ENCODE measurements at places on chromosomes 6 and 20.

DNA sequence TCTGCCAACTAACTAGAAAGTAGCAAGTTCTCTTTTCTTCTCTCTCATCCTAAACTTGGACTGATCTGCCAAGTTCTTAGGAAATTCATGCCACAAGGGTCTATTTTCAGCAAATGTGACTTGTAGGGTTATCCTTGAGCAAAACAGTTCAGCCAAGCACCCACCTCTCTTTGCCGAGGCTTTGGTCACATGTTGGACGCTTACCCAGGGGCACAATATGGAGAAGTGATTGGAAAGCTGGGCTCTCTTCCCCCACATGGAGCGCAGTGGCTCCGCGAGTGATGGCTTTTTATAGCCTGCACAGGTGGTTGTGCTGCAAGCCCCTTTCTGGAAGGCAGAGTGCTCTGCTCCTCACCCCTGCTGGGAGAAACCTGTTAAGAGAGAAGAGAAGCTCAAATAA, 47.7 kb upstream of the FNDC1 start:
- no peaks in the 10 kb centered on the region for H3K4me1 ChIP-seq
- DNase-seq, result no peak
- peaks cover 16% of the 10 kb centered on the region for H3K27me3 ChIP-seq
- no peaks in the 10 kb centered on the region for H3K36me3 ChIP-seq

GRCh38 chr20:33685328-33686099, 671 bp downstream of the E2F1 start:
- H3K4me3 ChIP-seq, result peak overlapping the region; percentile 41
- peak overlapping the region; percentile 49 for H3K27ac ChIP-seq
- no peaks in the 10 kb centered on the region for H3K27me3 ChIP-seq
- no peaks in the 10 kb centered on the region for H3K36me3 ChIP-seq
- H3K4me1 ChIP-seq, result peaks cover 11% of the 10 kb centered on the region
- DNase-seq, result no peak

GRCh38 chr6:34890533-34890925, 1.5 kb downstream of the ANKS1A start:
- no peaks in the 10 kb centered on the region for H3K27me3 ChIP-seq
- peak overlapping the region; percentile 28 for H3K4me3 ChIP-seq
- no peak overlapping the region for H3K27ac ChIP-seq

DNA sequence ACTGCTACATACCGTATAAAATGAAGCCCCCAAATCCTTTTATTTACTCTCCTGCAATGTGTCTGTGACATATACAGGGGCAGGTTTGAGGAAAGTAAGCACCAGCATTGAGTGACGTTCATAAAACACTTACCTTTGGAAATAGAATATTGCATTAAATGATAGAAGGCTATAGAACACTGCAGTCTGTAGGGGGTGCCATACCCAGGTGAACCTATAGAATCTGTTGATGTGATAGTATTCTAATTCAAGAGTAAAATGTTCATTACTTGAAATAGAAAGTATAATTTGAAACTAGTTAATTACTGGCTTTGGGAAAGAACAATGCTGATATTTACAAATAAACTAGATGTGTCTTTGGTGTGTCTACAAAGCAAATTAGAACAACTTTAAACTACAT, 47.0 kb upstream of the PRL start:
- no peaks in the 10 kb centered on the region for H3K27me3 ChIP-seq
- H3K4me1 ChIP-seq, result no peaks in the 10 kb centered on the region
- no peaks in the 10 kb centered on the region for H3K36me3 ChIP-seq
- H3K4me3 ChIP-seq, result no peak overlapping the region

GRCh38 chr6:114431641-114432040, 88.8 kb upstream of the HS3ST5 start:
- H3K4me3 ChIP-seq, result no peak overlapping the region
- H3K27ac ChIP-seq, result no peak overlapping the region
- no peaks in the 10 kb centered on the region for H3K36me3 ChIP-seq
- no peaks in the 10 kb centered on the region for H3K4me1 ChIP-seq
- DNase-seq, result no peak

- DNase-seq, result no peak
- H3K27ac ChIP-seq, result no peak overlapping the region
- no peaks in the 10 kb centered on the region for H3K36me3 ChIP-seq
- peaks cover 6% of the 10 kb centered on the region for H3K4me1 ChIP-seq
Measured at GRCh38 chr6:25956226-25956625, 6.4 kb upstream of the TRIM38 start.

DNA sequence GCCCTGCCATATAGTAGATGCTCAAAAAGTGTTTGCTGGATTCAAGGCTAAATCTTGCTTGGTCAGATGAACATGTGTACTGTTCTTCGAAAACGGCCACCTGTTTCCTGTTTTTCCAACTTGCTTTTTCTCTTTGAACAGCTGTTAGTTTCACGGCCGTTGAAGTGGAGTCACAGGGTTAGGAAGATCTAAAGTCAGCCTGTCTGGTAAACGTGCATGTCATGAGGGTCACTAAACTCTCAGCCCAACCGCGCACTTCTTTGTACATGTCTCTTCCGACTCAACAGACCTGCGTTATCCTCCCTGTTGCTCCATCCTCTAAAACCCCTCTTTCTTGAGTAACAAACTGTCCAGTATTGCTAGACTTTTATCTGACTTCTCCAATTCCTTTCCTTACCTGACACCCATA, 93.2 kb upstream of the MAN1A1 start:
- no peak overlapping the region for H3K4me3 ChIP-seq
- H3K36me3 ChIP-seq, result no peaks in the 10 kb centered on the region
- H3K27me3 ChIP-seq, result no peaks in the 10 kb centered on the region
- DNase-seq, result no peak
- peaks cover 6% of the 10 kb centered on the region for H3K4me1 ChIP-seq
- no peak overlapping the region for H3K27ac ChIP-seq

Measured in IMR-90 (cell line).